ENCODE measurements at places on chromosomes 5 and 9.

- DNase-seq, result no peak
These were observed 173.6 kb downstream of the FANCC start for GRCh38 chr9:95143591-95144561.

DNA sequence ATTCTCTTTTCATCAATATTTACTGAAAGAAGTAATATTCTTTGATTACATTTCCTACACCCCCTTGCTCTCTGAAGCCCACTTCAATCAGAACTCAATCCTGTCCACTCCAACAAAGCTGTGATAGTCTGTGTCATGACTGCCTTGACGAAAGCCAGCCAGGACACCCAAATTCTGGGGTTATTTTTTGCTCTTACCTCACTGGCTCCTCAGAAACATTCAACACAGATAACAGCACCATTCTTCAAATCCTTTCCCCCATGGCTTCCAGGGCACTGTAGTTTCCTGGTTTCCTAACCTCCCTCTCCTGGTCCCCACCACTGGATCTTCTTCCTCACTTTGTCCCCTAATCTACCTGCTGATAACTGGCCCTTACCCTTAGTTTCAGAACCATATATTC lies 106.1 kb upstream of the FER start:
- no peak for DNase-seq

GRCh38 chr9:68631811-68632210 lies 73.2 kb upstream of the PIP5K1B start:
- no peak for DNase-seq

DNA sequence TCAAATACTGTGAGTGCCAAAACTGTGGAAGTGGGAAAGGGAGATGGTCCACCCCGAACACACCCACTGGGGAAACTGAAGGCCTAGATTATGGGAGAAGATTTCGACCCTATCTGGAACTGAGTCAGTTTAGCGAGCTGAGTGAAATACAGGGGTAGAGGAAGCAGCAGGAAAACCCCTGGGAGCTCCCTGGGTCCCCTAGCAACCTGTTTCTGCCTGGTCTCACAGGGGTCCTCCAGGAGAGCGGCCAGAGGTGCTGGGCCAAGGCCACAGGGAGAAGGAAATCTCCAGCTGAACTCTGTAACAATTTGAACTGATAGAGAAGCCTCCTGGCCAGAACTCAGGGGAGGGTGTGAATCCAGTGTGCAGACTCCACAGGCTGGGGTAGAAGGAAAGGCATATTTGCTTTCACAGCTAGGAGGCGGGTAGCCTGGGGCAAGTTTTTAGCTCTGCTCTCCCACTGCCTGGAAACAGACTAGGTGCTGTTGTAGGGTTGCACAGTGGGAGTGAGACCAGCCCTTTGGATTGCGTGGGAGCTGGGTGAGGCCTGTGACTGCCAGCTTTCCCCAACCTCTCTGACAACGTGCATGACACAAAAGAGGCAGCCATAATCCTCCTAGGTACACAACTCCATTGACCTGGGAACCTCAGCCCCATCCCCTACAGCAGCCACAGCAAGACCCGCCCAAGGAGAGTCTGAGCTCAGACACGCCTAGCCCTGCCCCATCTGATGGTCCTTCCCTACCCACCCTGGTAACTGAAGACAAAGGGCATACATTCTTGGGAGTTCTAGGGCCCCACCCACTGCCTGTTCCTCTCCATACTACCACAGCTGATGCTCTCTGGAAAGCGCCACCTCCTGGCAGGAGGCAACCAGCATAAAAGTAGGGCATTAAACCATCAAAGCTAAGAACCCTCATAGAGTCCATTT lies 78.8 kb upstream of the GPBP1 start:
- DNase-seq, result no peak

DNA sequence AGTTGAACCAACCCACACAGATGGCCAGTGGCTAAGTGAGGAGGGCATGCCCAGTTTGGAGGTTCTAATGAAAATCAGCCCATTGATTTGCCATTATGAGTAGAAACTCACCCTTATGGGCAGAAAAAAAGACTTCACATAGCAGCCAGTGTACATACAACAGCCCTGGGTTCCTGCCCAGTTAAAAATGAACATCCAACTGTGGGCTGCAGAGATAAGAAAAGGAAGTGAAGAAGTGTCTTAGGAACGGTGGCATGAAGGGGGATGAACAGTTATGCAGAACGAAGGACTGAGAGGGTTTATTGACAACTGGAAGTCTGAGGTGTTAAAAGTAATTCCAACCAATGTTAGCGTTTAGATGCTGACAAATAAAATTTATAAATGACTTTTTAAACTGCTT lies 118.4 kb downstream of the MARCHF3 start:
- no peak for DNase-seq

DNA sequence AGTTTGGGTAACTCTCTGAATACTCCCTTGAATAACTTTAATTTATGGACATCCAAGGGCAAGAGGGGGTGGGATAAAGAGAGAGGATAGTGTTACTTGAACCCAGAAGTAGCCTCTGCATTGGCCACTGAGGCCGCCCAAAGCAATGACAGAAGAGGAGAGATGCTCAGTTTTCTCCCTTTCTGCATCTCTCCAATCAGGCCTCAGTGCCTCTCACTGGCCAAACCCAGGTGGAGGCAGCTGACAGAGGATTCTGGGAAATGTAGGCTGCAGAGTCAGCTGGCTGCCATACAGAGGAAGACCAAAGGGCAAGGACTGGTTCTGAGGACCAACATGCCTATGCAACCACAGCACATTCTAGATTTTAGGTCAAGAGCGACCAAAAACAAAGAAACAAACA lies 719.4 kb downstream of the MAT2B start:
- no peak for DNase-seq

DNA sequence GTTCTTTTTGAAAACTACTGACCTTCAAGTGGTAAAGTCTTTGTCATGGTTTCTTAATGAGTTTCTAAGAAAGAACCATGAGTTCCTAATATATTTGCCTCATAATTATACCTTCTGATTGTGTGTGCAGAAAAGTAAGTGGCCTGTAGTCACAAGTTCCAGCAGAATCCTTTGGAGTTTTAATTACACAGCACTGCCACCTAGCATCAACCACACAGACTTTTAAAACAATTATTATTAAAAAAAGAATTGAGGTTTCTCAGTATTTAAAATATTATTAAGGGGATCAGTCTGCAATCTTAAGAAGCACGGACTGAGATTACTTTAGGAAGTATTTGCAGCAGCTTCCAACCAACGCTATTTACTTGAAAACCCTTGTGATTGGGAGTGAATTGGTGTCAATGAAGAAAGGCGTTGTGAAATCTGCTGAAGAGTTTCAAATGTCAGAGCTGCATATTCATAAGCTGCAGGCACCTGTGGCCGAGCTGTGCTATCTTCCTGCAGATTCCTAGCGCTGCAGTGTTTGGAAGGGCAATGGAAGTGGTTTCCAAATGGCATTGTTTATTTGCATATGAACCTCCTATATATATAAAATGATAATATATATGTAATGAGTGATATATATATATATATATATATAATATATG lies 1074.2 kb upstream of the WWC1 start:
- no peak for DNase-seq

Data from RWPE1 (cell line).